ENCODE measurements at places on chromosomes 11 and 22.

GRCh38 chr11:4202749-4203148 lies 108.2 kb downstream of the RRM1 start:
- DNase-seq, result no peak

DNA sequence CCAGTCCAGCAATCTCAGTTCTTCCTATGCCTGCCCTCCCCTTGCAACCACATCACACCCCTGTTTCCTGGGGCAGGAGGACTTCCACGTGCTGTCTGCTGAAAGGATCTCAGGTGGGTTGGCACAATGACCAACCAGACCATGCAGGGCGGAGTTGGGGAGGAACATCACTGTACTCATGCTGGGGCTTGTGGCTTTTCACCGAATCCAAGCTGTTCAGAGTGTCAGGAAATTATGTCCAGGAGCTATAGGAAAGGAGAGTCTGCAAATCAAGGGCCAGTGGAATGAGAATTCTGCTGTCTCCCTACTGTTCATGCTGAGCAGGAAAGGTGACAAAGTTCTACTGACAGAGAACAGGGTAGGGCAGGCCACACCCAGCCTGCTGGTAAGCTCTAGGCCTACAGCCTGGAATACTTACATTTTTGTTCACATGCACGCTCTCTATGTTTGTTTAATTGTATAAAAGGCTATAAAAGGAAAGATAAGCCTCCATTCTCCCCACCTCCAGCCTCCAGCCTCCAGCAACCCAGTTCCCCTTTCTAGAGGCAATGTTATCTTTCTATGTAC lies 1.7 kb upstream of the PLAAT2 start:
- DNase-seq, result peak; percentile 88

DNA sequence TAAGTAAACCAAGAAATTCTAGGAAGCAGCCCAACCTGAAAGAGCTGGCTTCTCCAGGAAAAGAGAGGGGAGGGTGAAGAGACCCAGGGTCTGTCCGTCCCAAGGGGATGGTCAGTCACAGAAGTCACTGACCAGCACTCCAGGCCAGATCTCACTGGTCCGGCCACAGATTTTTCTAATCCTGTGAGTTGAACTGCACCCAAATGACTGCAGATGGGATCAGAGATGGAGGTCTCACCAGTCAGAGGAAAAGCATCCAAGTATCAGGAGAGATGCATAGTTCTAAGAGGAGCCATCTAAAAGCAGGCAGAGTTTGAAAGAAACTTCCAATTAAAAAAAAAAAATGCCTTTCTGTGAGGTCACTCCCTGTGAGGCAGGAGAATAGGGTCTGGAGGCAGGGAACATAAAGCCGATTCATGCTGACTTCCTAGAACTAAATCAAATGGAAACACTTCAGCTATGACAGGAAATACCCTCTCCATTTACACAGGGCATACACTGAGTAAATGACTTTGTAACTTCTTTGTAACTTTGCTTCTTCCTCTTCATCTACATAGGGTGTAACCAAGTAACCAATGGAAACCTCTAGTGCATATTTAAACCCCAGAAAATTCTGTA lies 144.5 kb downstream of the CCDC34 start:
- peak; percentile 36 for DNase-seq

GRCh38 chr11:15816260-15816871 lies 540.0 kb downstream of the SOX6 start:
- DNase-seq, result peak; percentile 15

GRCh38 chr11:107648242-107648641 lies 57.3 kb downstream of the ELMOD1 start:
- no peak for DNase-seq

- no peak for DNase-seq
Measured at GRCh38 chr11:2713094-2713493, 13.3 kb upstream of the KCNQ1OT1 start.

DNA sequence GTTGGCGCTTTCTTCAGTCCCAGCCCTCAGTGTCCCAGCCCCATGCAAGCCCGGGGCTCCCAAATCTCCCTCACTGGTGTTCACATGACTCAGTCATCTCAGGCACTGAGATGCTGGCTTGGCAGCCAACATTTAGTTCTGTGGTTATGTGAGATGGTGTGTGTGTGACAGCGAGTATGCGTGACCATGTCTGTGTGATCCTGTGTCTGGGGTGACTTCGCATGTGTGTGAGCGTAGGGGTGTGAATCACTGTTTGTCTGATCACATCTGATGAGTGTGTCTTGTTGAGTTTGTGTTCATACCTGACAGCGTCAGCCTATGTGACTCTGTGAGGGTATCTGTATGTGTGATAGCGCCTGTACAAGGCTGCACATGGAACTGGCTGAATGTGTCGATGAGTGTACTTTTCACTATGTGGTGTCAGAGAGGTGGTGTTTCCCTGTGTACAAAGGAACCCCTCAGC lies 16.2 kb downstream of the CREB3L1 start:
- DNase-seq, result peak; percentile 47

GRCh38 chr11:133366147-133366546 lies 166.2 kb downstream of the OPCML start:
- DNase-seq, result no peak

GRCh38 chr11:105942921-105943320 lies 79.1 kb downstream of the MSANTD4 start:
- no peak for DNase-seq

GRCh38 chr11:1652026-1652425 lies 22.5 kb downstream of the KRTAP5-5 start:
- no peak for DNase-seq

GRCh38 chr22:50482107-50483074 lies 1.0 kb downstream of the ADM2 start:
- DNase-seq, result no peak

- DNase-seq, result no peak
Measured at GRCh38 chr22:32776802-32777201, 24.7 kb upstream of the TIMP3 start.

DNA sequence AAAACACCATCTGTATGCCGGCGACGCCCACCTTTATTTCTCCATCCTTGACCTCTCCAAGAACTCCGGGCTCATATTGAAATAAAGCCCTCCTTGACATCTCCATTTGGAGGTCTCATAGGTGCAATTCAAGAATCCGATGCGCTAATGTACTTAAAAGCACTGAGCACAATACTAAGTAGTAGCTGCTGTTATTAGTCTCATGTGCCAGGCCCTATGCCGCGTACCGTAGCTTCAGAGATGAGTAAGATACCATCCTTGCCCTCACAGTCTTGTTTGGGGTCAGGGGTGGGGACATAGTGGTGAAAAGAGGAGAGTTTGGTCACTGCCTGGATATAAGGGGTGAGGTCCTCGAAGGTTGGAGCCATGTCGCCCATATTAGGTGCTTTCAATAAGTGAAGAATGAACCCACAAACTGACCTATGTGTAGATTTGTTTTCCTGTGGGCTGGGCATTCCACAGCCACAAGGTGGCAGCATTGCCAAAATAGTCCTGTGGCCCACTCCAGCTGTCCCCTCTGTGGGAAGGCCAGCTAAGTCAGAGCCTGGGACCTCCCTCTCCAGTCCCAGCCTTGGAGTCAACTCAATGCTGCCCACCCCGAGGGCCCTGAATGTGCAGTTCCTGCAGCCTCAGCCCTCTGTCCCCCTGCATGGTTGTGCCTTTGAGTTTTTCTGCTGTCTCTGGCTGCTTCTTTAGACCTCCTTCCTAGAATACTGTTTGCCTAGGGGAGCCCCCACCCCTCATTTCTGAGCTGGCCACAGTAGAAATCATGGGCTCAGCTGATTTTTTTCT lies 6.5 kb downstream of the DCPS start:
- peak; percentile 87 for DNase-seq

GRCh38 chr11:26937386-26937785 lies 56.5 kb upstream of the FIBIN start:
- no peak for DNase-seq

DNA sequence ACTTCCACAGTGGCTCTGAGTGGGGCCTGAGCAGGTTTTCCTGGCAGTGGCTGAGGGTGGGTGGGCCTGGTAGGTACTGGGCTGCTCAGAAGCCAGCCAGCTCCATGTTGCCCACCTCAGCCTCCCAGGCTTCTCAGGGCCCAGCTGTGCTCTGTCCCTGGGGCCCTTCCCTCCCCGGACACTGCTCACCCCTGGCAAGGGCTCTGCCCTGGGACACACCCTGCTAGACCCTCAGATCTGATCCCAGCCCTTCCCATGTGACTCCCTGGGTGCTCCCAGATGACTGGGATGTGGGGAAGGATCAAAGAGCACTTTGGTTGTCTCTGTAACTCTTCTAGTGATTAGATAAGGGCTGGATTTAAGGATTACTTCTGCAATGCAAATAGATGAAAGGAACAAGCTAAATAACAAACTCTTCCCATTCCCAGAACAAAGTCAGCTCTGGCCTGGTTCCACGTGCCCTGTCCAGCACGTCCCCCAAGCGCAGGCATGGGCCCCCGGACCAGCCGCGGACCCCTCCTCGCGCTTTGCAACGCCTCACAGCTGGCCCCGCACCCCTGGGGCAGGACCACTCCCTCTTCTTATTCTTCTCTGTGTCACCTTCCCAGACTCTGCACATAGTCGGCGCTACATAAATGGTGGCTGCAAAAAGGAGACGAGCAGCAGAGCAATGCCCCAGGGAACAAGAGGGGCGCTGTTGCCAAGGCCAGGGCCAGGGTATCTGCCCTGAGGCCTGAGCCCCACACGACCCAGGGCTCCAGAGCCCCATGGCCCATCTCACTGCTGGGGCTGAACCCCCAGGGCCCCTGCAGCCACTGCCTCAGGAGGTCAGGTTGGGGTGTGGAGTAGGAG lies 5.7 kb upstream of the KRTAP5-6 start:
- no peak for DNase-seq

DNA sequence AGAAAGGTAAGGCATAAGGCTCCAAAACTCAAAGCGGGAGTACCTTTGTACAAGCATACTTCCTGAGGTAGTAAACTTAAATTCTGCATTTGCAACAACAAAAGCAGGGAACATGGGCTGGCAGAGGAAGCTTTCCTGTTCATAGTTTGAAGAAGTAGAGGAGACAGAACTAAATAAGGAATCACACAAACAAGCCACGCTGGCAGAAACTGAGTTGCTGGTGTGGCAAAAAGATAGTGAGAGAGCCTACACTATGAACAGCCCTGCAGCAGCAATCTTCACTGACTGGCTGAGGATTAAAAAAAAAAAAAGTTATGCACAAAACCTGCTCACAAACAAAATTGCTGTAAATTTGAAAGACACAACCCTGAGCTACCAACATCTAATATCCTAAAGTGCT lies 46.5 kb downstream of the FCHSD2 start:
- DNase-seq, result no peak

- DNase-seq, result no peak
Measured at GRCh38 chr11:66073669-66074068, 3.6 kb downstream of the PACS1 start.

GRCh38 chr11:133516845-133517244 lies 15.5 kb downstream of the OPCML start:
- DNase-seq, result no peak

DNA sequence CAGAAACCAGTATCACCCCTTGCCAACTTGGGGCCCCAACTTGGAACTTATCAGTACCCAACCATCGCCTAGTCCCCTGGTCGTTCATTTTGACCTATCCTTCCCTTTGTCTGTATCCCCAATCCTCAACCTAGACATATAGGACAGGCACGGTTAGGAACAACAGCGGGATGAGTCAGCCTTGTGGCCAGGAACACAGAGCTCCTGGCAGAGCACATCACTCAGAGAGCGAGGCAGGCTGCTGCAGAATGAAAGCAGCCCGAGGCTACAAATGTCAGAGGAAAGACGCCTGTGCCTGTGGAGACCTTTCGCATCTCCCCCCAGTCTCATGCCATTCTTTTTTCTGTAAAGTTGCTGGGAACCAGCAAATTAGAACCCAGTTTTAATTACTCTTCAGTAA lies 14.6 kb downstream of the DKK3 start:
- peak; percentile 90 for DNase-seq

GRCh38 chr22:32644252-32645100 lies 157.0 kb upstream of the TIMP3 start:
- no peak for DNase-seq

DNA sequence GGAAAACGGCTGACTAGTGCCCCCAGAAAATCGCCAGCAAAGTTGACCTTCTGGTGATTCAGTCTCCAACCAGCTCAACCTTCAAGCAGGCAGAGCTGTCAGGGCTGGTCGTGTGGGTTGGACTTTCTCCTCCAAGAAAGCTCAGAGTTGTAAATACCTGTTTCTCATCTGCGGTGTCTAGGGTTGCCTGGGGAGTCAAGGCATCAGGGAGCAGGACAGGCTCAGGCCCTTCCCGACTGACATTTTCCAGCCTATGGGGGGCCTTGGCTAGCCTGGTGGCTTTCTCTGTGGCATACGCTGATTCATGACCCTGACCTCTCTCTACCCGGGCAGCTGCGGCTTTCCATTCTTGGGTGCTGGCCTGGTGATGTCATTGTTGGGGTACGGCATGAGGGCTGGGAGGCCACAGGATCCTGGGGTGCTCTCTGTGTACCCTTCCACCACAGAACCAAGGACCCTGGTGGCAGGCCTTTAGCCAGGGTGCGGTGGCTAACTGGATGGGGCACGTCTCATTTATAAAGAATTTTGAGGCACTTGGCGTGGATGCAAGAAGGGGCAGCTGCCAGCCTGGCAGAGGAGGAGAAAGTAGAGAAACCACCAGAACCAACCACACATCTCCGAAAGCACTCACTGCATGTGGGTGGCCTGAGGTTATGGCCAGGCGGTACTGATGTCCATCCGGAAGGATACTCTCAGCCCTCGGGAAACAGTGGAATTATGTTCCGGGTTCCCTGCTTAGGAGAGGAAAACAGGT lies 64.9 kb downstream of the BCR start:
- no peak for DNase-seq

DNA sequence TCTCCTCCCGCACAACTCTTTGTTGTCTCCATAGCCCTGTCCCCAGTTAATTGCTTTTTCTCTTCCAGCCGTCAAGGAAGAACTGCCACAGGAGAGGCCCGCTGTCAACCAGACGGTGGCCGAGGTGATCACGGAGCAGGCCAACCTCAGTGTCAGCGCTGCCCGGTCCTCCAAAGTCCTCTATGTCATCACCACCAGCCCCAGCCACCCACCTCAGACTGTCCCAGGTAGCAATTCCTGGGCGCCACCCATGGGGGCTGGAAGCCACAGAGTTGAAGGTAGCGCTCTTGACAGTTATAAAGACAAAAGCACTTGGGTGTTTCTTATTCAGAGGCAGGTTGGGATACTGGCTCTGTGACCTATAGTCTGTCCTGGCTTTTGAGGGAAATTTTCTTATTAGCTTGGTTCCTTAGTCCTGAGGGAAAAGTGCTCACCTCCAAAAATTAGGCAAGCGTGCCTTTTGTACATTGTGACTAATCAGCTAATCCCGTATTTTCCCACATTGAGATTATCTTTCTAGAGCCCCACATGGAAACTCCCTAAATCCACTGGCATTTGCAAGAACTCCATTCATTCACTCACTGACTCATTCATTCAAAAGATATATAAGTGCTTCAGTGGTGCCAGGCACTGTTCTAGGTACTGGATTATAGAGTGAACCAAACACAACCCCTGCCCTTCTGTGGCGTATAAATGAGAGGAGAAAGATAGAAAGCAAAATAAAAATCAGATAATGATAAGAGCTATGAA lies 65.9 kb downstream of the KREMEN1 start:
- no peak for DNase-seq

DNA sequence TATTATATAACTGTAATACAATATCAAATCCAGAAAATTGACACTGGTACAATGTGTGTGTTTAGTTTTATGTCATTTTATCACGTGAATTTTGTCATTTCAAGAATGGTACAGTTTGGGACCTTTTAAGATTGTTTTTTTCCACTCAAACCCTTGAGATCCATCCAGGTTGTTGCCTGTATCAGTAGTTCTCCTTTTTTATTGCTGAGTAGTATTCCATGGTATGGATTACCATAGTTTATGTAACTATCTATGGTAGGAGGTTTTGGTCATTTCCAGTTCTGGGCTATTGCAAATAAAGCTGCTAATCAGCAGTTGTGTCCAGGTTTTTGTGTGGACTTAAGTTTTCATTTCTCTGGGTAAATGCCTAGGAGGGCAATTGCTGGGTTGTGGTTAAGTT lies 25.1 kb downstream of the EED start:
- DNase-seq, result no peak
